Breast epithelium (tissue), 4 donors: ENCODE measurements at places on chromosomes 2 and 18. TPM values are rescaled to one million over a fixed set of nuclear protein-coding genes. Genes with fewer than 3 reads are reported as not detected.

DNA sequence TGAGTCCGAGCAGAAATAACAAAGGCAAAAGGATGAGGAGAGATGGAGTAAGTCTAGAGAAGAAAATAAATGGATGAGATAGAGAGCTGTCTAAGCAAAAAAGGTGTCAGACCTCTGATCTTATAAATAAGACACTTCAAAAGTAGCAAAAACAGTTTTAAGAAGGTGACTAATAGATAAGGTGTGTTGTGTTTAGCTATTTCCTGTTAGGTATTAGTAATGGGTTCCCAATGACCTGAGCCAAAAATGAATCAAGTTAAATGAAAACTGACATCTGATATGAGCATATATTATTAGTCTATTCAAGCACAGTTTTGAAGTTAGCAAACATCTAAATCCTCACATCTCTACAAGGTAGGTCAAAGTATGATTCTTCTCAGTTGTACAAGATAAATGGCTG, 10.6 kb downstream of the SUPT7L start:
- peaks cover 6% of the 10 kb centered on the region for H3K36me3 ChIP-seq
- H3K4me1 ChIP-seq = no peaks in the 10 kb centered on the region
- DNase-seq = no peak
- H3K4me3 ChIP-seq = no peak overlapping the region
- no peaks in the 10 kb centered on the region for H3K27me3 ChIP-seq

GRCh38 chr2:160459538-160460332, 33.9 kb downstream of the RBMS1 start:
- no peaks in the 10 kb centered on the region for H3K27me3 ChIP-seq
- no peak for DNase-seq
- H3K36me3 ChIP-seq = no peaks in the 10 kb centered on the region
- H3K27ac ChIP-seq = no peak overlapping the region

- no peak overlapping the region for H3K4me3 ChIP-seq
- no peaks in the 10 kb centered on the region for H3K36me3 ChIP-seq
- H3K27me3 ChIP-seq = no peaks in the 10 kb centered on the region
Observed at GRCh38 chr2:189249171-189249570, 69.6 kb upstream of the COL5A2 start.

- no peak overlapping the region for H3K4me3 ChIP-seq
- H3K27ac ChIP-seq = no peak overlapping the region
- H3K27me3 ChIP-seq = no peaks in the 10 kb centered on the region
- no peaks in the 10 kb centered on the region for H3K4me1 ChIP-seq
Observed at GRCh38 chr2:68708629-68709028, 26.0 kb upstream of the ARHGAP25 start.

GRCh38 chr18:60893355-60894097, 439.7 kb upstream of the CDH20 start:
- peak overlapping the region; percentile 12 for H3K27ac ChIP-seq
- H3K27me3 ChIP-seq = no peaks in the 10 kb centered on the region
- no peaks in the 10 kb centered on the region for H3K4me1 ChIP-seq
- H3K4me3 ChIP-seq = no peak overlapping the region
- no peaks in the 10 kb centered on the region for H3K36me3 ChIP-seq
- DNase-seq = no peak

DNA sequence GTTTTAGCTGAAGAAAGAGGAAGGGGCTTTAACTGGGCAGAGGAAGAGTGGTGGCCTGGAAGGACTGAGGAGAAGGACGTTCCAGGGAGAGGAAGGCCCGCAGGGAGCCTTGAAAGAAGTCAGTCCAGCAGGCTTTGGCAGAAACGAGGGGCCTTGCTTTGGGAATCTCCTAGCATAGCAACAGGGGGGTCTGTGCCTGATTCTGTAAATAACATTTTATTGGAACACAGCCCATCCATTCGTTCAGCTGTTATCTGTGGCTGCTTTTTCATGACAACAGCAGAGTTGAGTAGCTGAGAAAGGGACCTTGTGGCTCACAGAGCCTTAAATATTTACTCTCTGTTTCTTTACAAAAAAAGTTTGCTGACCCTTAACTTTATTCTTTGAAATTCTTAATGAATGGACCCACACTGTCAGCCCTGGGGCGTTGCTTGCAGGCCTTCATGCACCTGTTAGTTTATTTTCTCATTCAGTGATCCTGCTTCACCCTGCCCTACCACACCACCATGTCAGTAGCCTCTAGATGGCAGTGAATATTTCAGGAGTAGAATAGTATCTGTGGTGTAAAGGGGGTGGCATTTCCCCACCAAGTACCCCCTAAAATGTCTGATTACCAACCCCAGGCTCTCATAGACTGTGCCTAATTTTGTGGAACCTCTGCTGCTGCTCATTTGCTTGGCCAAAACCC, 61.0 kb downstream of the MGAT5 start:
- no peaks in the 10 kb centered on the region for H3K27me3 ChIP-seq
- H3K4me1 ChIP-seq = no peaks in the 10 kb centered on the region
- DNase-seq = no peak
- no peaks in the 10 kb centered on the region for H3K36me3 ChIP-seq
- no peak overlapping the region for H3K4me3 ChIP-seq

GRCh38 chr2:126663184-126663963, 7.4 kb downstream of the GYPC start:
- peaks cover 3% of the 10 kb centered on the region for H3K4me1 ChIP-seq
- no peaks in the 10 kb centered on the region for H3K27me3 ChIP-seq
- peak overlapping the region; percentile 52 for H3K27ac ChIP-seq
- H3K4me3 ChIP-seq = no peak overlapping the region

DNA sequence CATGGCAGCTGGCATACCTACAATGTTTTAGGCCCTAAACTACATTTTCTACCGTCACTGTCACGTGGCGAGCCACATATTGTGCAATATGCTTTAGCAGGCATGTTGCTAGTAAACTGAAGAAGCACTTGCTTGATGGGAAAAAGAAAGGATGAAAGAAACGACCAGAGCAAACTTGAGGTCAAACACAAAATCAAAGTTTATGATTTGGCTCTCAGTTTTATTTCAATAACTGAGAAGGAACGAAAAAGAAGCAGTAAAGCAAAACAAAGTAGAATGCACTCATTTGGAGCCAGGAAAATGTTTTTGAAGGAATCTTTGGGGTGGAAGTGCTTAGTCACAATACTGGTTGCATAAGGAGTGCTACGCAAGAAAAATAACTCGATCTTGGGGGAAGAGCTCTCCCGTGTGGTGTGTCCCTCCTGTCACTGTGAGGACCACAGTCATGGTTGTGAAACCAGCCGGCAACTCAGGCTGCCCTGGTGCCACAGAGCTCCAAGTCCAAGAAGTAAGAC, 349.8 kb downstream of the RBM43 start:
- no peak overlapping the region for H3K4me3 ChIP-seq
- DNase-seq = peak; percentile 65
- H3K4me1 ChIP-seq = no peaks in the 10 kb centered on the region
- peak overlapping the region; percentile 90 for H3K27ac ChIP-seq
- H3K36me3 ChIP-seq = no peaks in the 10 kb centered on the region
- H3K27me3 ChIP-seq = no peaks in the 10 kb centered on the region

DNA sequence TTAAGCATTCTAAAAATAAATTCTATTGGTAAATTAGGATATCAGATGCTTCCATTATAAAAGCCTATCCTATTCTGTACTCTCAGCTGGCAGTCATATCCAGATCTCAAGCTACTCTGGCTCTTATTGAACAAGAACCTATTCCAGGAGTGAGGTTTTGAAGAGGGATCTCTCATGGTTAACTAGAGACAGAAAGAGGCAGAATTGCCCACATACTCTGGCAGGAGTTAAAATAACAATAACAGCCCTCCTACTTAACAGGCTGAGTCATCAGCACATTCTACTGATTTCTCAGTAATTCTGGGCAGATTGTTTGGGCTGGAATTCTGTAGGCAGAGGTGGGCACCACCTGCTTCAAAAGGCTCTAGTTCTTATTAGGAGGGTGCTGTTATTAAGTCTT, 142.0 kb upstream of the UNC80 start:
- no peaks in the 10 kb centered on the region for H3K4me1 ChIP-seq
- H3K27me3 ChIP-seq = no peaks in the 10 kb centered on the region
- no peaks in the 10 kb centered on the region for H3K36me3 ChIP-seq
- DNase-seq = no peak
- H3K27ac ChIP-seq = no peak overlapping the region

DNA sequence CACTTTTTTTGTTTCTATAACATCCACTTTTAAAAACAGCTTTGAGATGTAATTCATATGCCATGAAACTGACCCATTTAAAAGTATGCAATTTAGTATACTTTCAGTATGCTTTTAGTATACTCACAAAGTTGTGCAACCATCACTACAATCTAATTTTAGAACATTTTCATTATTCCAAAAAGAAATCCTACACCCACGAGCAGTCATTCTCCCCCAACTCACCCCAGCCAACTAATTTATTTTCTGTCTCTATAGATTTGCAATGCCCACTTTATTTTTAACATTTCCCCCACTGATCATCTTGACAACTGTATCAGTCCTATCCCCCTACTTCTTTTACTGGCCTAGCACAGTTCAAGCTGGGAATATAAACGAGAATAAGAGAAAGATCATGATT, 39.1 kb downstream of the FAM98A start:
- H3K27ac ChIP-seq = no peak overlapping the region
- H3K27me3 ChIP-seq = no peaks in the 10 kb centered on the region
- H3K4me3 ChIP-seq = no peak overlapping the region
- no peak for DNase-seq
- H3K36me3 ChIP-seq = no peaks in the 10 kb centered on the region
- no peaks in the 10 kb centered on the region for H3K4me1 ChIP-seq

DNA sequence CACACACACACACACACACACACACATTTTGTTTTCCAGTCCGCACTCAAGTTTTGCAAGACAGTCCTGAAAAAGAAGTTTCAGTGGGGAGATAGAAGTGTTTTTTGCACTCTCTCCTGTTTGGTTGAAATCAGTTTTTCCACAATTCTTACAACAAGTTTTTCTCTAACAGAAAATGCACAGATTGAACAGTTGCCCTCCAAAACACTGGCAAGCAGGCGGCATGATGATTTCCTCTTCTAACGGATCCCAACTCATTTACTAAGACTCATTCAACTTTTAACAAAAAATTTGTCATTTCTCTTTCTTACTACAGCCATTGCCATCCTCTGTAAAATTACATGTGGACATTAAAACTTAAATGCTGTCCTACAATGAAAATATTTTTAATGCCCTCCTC, 117.6 kb upstream of the DTNA start:
- DNase-seq = no peak
- peak overlapping the region; percentile 59 for H3K27ac ChIP-seq
- no peaks in the 10 kb centered on the region for H3K27me3 ChIP-seq
- no peaks in the 10 kb centered on the region for H3K4me1 ChIP-seq
- no peaks in the 10 kb centered on the region for H3K36me3 ChIP-seq

DNA sequence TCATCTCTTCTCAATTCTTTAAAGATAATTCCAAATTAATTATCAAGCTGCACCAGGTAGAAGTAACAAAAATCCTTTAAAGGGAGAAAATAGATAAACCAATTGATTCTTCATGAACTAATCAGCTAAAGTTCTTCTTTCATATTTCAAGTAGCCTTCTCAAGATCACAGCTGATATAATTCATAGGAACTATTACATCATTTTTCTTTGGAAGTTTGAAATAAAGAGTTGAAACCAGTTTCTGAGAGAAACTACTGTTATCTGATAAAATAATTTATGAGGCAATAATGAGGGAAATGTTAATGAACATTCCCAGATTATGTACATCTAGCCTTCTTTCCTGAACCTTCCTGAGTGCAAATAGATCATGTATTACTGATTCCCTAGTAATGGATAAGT, 484.9 kb downstream of the METTL4 start:
- no peaks in the 10 kb centered on the region for H3K27me3 ChIP-seq
- DNase-seq = no peak
- H3K4me1 ChIP-seq = no peaks in the 10 kb centered on the region
- H3K4me3 ChIP-seq = no peak overlapping the region
- H3K27ac ChIP-seq = no peak overlapping the region
- no peaks in the 10 kb centered on the region for H3K36me3 ChIP-seq

- H3K27me3 ChIP-seq = no peaks in the 10 kb centered on the region
- peak overlapping the region; percentile 56 for H3K27ac ChIP-seq
- no peak for DNase-seq
- no peak overlapping the region for H3K4me3 ChIP-seq
- H3K4me1 ChIP-seq = peaks cover 4% of the 10 kb centered on the region
Observed at GRCh38 chr2:150480241-150480640, 7.2 kb downstream of the RND3 start.

DNA sequence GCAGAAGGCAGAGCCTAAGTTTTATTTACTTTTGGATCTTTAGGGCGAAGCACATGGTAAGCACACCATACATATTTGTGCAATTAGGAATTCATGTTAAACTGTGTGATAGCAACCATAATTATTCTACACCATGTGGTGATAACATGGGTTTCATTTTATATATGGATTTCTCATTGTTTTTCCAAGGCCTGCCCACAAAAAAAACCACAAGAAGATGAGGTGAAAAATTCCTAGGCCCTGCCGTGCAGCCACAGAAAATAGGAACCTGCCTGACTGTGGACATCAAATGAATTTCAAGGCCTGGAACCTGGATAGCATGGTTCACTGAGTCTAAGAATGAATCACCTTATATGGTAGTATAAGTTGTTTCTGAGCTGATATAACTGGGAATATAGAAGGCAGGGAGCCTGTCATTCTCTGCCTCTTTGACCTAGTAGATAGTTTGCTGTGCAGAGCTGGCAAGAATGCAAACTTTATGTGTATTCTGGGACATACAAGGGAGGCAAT, 22.4 kb upstream of the SSB start:
- no peaks in the 10 kb centered on the region for H3K36me3 ChIP-seq
- no peak for DNase-seq
- H3K27ac ChIP-seq = no peak overlapping the region

- no peaks in the 10 kb centered on the region for H3K4me1 ChIP-seq
- H3K36me3 ChIP-seq = peaks cover 6% of the 10 kb centered on the region
- H3K27ac ChIP-seq = no peak overlapping the region
- H3K27me3 ChIP-seq = peaks cover 24% of the 10 kb centered on the region
- H3K4me3 ChIP-seq = no peak overlapping the region
Observed at GRCh38 chr2:283996-284794, 3.7 kb downstream of the ALKAL2 start.

- H3K4me1 ChIP-seq = no peaks in the 10 kb centered on the region
- no peak for DNase-seq
- no peak overlapping the region for H3K27ac ChIP-seq
- H3K36me3 ChIP-seq = no peaks in the 10 kb centered on the region
Observed at GRCh38 chr2:161113693-161114575, 46.3 kb upstream of the TANK start.

GRCh38 chr18:933082-933481, 28.4 kb downstream of the ADCYAP1 start:
- H3K27ac ChIP-seq = no peak overlapping the region
- H3K27me3 ChIP-seq = peaks cover 4% of the 10 kb centered on the region
- DNase-seq = no peak
- H3K4me3 ChIP-seq = no peak overlapping the region

The OSBPL1A gene
- total RNA-seq = 84.3 TPM

The SLC9A4 gene
- total RNA-seq = not detected

The CCDC141 gene
- 2.2 TPM for total RNA-seq

The POU3F3 gene
- total RNA-seq = 0.32 TPM

The TRIM54 gene
- 0.15 TPM for total RNA-seq

The CLHC1 gene
- 17.7 TPM for total RNA-seq

The STPG4 gene
- not detected for total RNA-seq

The CYTIP gene
- total RNA-seq = 18.7 TPM

The TUBB8B gene
- total RNA-seq = 0.66 TPM
